Right kidney (tissue), 9 donors: ENCODE measurements at places on chromosomes 5 and 9.

- no peak for DNase-seq
These were observed 3.2 kb downstream of the HNRNPH1 start for GRCh38 chr5:179620293-179620692.

GRCh38 chr9:114884787-114885452 is 45.5 kb downstream of the TNFSF8 start:
- no peak for DNase-seq

DNA sequence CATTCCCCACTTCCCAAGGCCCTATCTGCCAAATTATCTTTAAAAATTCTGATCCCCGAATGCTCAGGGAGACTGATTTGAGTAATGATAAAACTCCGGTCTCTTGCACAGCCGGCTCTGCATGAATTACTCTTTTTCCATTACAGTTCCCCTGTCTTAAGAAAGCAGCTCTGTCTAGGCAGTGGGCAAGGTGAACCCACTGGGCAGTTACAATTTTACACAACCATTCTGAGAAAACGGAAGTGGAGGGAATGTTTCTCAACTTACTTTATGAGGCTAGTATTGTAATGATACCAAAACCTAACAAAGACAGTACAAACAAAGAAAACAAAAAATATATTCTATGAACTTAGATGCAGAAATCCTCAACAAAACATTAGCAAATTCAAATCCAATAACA is 100.0 kb downstream of the MCTP1 start:
- no peak for DNase-seq

DNA sequence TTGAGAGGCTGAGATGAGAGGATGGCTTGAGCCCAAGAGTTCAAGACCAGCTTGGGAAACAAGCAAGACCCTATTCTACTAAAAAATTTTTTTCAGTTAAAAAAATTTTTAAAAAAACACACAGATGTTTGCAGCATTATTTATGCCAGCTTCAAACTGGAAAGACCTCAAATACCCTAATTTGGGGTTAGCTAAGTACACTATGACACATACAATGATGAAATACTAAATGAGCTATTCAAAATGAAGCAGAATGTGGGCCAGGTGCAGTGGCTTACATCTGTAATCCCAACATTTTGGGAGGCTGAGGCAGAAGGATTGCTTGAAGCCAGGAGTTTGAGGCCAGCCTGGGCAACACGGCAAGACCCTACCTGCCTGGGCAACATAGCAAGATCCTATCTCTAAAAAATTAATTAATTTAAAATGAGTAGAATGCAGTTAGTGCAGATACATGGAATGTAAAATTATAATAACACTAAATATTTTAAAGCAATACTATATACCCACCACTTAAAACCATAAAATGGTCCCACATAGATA is 44.9 kb downstream of the LHFPL2 start:
- no peak for DNase-seq

DNA sequence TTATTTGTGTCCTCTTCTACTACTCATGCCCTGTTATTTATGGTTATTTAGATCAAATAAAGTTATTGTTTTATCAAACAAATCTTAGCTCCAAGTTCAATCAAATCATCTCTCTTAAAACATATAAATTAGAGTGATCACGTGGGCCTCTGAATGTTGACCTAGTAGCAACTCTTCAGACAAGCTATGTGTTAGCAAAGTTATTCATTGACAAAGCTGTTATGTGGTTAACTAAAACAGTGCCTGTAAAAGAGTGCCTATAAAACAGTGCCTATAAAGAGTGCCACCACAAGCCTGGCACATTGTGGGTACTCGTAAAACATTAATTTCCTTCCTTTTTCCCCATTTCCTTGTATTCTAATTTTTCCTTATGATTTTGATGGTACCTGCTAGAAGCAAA is 421.9 kb downstream of the HCN1 start:
- DNase-seq = no peak

- no peak for DNase-seq
These were observed 89.9 kb downstream of the DAB2IP start for GRCh38 chr9:121741228-121741918.

- DNase-seq = no peak
These were observed 181.6 kb downstream of the TRIM36 start for GRCh38 chr5:114988096-114988495.

DNA sequence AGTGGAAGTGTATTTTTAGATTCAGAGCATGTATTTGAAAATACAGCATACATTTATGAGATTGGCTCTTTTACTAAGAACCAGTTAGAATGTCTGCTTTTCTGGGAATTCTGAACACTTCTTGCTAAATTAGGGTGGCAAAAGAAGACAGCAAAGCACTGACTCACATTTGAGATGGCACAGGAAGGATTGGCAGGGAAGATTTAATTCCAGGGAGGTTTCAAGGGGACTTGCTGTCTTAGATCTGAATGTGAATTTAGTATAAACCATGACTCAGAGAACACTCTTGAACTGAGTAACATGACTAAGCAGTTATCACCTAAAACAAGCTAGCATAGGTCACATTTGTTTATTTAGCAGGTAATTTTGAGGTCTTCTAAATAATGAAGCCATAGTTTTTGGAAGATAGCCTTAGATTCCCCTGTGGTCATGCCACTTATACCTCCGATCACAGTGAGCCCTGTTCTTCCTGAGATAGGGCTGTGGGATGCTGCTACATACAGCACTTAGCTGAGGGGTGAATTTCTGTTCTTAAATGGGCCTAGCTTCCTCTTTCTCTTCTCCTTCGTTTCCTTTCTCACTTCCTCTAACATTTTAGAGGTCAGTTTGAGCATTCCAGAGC is 173.8 kb downstream of the PCSK1 start:
- no peak for DNase-seq

DNA sequence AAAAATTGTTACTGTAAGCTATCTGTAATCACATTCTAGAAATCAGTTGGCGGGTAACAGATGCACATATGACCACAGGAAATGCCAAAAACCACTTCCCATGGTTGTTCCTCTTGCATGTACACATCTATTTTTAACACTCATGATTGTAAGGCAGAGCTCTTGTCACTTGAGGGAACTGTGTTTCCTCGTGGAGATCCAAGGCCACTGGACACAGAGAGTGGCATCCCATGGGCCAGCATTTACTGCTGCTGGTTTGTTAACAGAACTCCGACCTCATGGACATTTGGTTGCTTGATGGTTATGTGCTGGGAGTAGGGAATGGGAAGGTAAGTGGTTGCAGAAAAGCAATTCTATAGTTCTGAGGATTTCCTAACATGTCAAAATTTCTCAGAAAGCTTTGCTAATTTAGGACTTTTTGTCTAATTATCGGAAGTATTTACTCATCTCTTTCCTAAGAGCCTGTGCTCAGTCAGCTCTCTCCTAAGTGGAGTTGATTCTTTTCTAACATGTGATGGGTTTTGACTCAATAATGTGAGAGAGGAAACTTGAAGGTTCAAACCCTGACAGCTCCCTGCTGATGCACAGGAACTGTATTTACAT is 202.0 kb upstream of the NR3C1 start:
- no peak for DNase-seq

DNA sequence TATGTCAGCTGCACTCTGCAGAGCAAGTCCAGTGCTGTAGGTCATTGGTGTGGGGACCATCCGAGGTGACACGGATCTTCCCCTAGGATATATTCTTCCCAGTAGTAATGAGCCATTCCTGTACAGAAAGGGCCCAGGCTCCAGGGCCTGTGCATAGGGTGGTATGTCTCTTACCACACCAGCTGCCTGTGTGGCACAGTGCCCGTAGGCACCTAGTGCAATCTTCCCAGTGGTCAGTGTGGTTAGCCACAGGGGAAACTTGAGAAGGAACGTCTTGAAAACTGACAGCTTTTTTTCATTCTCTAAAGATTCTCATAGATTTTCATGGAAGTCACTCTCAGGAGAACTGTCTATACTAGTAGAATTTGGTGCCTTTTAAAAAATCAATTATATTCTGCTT is 39.8 kb downstream of the CYSTM1 start:
- DNase-seq = no peak
